Gastroesophageal sphincter (tissue), 4 donors: ENCODE measurements at places on chromosomes 5 and 9.

DNA sequence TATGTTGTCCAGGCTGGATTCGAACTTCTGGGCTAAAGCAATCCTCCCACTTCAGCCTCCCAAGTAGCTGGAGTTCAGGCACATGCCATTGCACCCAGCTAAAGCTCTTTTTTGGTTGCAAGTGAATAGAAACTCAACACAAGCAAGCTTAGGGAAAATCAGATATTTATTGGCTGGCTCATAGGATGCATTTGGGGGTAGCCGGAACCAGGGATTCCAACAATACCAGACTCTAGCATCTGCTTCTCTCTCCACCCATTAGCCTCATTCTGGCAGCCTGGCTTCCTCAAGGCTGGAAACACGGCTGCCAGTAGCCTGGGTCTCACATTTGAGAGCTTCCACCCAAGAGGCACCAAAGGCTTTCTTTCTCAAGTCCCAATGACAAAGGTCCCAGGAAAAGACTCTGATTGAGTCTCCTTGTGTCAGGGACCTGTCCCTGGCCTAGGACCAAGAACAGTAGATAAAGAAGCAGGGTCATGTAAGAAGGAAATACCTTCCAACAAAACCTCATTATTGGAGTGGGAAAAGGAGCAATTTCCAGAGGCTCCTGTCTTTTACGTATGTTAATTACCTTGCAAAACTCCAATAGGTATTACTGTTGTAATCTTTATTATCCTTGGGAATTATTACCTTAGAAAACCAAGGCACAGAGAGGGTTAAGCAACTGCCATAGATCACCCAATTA is 23.0 kb upstream of the B4GALT1 start:
- no peak for ATAC-seq

GRCh38 chr9:72574156-72574810 is 52.9 kb downstream of the TMC1 start:
- no peak for ATAC-seq

GRCh38 chr9:121484651-121485446 is 14.8 kb downstream of the GGTA1 start:
- ATAC-seq = peak; percentile 16

DNA sequence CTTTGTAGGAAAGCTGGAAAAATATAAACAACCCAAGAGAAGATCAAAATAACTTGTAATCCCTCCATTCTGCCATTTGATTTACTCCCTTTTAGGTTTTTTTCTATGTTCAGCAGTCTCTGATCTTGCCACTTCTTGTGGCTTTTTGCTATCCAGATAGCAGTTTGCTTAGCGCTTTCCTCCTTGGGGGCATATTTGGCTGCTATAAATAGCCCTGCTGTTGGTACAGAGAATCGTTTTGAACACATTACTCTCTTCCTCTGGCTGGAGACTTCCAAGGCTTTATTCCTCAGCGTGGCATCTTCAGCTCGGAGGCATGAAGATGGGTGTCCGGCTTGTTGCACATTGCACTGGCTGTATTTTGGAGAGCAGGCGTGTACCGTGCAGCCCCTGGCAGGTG is 38.6 kb downstream of the HMCN2 start:
- ATAC-seq = no peak

DNA sequence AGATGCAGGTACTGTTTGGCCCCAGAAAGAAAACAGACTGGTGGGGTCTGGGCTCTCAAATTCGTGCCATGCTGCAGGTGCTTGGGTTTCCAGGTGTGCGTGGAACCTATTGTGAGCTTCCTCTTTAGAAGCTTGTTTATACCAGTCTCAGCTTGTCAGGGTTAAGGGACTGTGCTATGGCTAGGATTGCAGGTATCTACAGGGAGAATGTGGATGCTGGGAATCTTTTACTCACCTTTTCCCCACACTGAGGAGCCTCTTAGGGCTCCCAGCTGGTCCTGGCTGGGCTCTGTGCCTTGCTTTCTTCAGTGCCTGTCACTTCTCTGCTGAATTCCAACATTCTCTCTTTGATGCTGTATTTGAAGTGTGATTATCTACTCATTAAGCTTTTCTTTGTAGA is 111.8 kb downstream of the WDR70 start:
- no peak for ATAC-seq

DNA sequence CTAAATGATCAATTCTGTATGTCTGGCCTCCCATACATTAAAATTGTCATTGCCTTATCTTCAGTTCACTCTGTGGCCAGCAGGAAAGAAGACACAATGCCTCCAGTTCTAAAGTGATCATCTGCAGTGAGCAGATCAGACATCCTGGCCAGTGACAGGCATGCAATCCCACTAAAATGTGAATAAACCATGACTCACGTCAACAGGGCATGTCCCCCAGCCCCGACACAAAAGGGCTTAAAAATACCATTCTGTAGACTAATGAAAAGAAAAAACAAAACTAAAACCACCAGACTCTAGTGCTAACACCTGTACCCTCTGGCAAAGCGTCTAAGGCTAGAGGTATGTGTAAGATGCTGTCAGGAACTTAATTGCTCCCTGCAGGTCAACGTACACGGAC is 38.5 kb downstream of the DDX31 start:
- no peak for ATAC-seq

- ATAC-seq = peak; percentile 95
These were observed at the start of gene PCBD2 for GRCh38 chr5:134904610-134905245. Gene PCBD2, plus strand, starts transcription at chr5:134905131. Its CDS starts 9 bp downstream, at chr5:134905140.

- no peak for ATAC-seq
These were observed 3.5 kb downstream of the SLC34A3 start for GRCh38 chr9:137234055-137234697.

DNA sequence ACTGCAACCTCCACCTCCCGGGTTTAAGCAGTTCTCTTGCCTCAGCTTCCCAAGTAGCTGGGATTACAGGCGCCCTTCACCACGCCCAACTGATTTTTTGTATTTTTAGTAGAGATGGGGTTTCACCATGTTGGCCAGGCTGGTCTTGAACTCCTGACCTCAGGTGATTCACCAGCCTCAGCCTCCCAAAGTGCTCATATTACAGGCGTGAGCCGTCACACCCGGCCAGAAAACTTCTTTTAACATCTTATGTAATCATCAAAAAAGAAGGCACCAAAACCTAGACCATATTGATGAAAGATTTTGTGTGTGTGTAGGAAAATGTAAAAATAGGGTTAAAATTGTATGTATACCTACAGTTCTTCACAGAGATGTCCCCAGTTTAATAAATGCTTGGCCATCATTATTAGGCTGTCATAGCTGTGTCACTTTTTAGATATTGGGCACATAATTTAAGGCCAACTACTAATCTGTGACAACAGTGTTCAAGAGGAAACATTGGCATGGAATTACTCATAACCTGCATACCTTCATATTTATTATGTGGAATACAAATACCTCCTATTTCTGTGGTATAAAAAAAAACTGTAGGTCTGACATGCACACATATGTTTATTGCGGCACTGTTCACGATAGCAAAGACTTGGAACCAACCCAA is 44.4 kb downstream of the RAD50 start:
- no peak for ATAC-seq

GRCh38 chr5:64887910-64888309 is 119.2 kb downstream of the CWC27 start:
- ATAC-seq = no peak

GRCh38 chr5:132915681-132916080 is 42.2 kb downstream of the LEAP2 start:
- no peak for ATAC-seq

DNA sequence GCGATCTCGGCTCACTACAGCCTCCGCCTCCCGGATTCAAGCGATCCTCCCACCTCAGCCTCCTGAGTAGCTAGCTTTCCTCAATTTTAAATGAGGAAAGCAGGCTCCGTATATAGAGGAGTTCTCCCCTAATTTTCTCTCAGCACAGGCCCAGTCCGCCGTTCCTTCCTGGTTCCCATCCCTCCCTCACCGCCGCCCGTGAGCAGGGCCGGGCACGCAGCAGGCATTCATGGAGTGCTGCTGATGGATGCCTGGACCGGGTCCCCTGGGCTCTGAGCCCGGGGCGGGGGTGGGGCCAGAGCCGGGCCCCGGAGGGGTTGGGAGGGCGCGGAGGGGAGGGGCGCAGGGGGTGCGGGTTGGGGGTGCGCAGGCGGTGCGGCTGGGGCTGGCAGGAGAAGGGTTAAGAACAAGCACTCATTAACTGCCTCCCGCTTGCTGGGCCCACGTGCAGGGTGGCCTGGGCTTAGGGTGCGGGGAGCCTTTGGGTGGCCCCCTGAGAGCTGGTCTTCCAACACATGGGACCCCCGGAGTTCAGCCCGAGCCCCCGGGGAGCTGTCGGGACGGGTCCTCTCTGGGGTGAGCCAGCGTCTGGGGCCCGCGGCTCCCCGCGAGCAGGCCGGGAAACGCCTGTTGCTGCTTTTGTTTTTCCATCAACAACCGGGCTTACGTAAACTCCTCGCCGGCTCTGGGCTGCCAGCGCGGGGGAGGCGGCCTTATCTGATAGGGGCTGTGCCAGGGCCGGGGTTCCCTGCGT is 33.7 kb downstream of the LHX2 start:
- peak; percentile 61 for ATAC-seq
